Fibroblast of skin of left biceps (primary cell): ENCODE measurements at places on chromosomes 4 and X.
A peak's percentile ranks its signal among the peaks of the same experiment; 100 is the strongest.

GRCh38 chrX:123013141-123013540 lies 170.9 kb upstream of the GRIA3 start:
- peak; percentile 4 for DNase-seq

GRCh38 chr4:31068257-31069075 lies 348.3 kb downstream of the PCDH7 start:
- DNase-seq: no peak

DNA sequence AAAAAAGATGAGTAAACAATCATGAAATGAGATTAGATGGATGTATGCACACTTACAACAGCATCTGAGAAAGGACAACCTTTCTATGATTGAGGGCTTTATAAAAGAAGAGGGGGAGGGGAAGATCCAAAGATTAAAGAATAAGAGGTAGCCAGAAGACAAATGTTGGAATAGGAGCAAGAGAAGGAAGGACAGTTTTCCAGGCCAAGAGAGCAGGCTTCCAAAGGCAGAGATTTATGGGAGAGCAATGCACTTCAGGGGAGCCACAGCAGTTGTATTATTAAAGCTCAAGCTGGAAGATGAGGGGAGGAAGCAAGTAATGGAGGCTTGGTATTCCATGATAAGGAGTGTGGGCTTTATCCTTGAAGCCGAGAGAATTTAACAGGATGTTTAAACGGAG lies 110.3 kb upstream of the PTPN13 start:
- DNase-seq: no peak

DNA sequence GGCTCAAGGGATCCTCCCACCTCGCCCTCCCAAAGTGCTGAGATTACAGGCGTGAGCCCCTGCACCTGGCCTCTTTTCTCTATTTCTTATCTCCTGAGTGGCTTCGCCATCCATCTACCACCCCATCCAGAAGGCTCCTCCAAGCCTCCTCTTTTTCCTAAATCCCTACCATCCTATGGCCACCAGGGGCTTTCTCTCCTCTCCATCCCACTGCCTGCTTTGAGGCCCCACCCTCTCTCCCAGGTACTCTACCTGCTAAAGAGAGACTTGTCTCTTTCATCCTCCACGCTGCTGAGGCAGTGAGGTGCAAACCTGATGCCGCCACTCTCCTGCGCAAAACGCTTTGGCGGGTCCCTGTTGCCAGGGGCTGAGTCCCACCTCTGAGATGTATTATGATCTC lies 7.0 kb downstream of the RS1 start:
- no peak for DNase-seq

GRCh38 chr4:94889523-94889922 lies 131.8 kb downstream of the BMPR1B start:
- DNase-seq: no peak

DNA sequence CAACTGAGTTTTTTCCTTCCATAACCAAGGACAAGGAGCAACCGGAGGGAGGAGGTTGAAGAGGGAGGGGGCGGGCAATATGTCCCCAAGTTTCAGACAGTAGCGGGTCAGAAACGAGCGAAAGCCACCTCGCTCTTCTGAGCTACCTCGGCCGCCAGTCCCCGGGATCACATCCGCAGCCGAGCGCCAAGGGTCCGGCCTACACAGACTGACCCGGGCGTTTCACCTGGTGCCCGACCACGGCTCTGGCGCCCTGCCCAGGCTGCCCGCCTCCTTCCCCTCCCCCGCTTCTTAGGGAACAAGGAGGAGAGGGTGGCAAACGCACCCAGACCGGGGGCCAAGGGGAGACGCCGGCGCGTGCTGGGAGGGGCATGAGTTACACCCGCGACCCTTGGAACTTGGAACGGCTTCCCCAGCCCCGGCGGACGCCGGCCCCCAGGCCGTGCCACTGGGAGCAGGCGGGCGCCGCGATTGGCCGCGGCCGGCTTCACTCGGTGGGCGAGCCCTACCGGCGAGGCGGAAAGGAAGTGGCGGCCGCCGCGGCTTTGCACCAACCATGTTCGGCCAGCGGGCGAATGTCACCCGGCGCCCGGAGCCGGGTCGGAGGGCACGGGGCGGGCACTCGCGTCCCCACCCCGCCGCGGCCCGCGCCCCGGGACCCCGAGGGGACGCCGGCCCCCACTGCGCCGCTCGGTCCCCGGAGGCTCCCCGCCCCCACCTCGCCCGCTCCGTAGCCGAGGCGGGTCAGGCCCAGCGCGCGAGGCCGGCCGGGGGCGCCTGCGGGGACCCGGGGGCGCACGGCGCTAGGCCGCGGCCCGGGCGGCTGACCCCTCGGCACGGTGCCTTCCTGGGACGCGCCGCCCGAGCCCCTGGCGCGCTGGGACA lies 1.5 kb downstream of the IRF2 start:
- no peak for DNase-seq

DNA sequence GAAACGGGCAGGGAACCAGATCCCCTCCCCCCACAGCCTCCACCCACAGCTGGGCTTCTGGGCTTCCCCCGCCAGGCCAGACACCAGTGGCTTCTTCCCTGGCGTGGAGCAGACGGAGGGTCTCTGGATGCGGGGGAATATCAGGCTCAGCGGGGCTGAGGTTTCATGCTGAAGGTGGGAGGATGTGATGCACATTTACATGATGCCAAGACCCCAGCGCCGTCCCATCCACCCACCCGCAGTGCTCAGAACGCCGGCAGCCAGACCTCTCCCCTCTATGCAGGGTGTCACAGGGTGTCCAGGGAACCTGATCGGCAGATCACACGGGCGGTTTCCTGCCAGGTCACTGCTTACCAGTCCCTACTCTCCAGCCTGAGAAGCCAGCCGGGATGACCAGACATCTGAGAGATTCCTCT lies 12.8 kb upstream of the TNIP2 start:
- no peak for DNase-seq

DNA sequence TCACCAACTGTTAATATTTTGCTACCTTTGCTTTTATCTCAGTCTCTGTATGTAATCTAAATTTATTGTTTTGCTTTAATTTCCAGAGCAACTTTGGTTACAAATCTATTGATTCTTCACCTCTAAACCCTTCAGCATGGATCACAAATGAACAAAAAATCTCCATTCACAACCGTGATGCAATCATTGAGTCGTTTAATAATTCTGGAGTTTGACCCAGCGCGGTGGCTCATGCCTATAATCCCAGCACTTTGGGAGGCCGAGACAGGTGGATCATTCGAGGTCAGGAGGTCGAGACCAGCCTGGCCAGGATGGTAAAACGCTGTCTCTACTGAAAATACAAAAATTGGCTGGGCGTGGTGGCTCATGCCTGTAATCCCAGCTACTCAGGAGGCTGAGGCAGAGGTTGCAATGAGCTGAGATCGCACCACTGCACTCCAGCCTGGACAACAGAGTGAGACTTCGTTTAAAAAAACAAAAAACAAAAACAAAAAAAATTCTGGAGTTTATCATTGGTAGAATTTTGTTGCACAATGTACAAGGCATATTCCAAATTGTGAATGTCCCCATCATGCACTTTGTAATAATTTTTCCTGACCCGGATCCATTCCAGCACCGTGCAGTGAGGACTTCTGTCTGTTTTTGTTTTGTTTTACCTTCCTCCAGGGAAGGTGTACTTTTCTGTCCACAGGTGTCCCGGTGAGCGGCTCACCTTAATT lies 2.3 kb upstream of the IDUA start:
- no peak for DNase-seq

DNA sequence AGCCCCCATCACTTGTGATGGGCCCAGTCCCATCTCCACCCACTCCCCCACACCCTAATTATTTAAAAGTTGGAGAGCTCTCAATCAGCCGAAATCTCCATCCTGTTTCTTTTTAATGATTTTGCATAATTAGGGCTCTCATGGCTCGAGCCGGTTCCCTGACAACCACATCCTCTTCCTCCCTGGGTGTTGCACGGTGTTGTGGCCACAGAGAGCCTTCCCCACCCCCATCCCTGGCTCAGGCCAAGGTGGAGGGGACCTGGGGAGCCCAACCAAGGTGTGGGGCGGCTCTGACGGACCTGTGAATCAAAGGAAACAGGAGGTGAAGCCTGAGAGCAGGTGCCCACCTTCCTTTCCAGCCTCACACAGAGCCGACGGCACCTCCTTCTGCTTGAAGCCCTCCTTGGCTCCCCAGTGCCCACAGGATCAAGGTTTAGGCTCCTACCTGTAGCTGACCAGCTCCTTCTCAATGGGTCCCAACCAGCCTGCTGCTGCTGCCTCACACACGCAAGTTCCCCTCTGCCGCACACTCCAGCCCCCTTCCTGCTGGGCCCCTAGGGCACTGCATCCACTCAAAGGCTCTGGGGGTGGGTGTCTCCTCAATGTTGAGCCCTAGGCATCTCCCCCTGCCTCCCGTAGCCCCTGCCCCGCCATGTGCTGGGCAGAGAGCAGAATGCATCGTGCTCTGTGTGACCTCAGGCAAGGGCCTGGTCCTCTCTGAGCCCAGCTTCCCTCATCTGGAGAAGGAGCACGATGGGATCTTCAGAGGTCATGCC lies 68.7 kb downstream of the WFS1 start:
- no peak for DNase-seq

DNA sequence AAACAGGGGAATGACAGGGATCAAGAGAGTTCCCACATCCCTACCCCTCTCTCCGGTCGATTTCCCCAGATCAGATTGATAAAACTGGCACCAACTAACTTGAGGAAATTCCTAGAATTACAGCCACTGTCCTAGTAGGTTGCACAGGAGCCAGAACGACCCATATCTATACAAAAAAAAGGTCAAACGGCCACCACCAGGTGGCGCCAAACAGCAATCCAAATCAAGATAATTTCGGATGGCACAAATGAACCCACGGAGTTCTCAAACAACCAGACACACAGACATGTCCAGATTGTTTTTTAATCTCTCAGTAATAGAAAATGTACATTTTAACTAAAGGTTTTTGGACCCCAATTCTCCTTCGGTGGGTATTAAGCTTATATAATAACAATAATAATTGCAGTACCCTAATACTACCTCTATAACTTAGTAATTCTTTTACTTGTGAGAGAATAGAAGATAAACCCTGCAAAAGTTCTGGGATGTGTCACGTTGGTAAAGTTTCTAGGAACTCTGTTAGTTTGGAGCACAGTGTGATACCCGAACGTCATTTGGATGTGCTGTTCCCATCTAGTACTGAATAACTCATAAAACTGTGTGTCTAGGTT lies 212.6 kb downstream of the SPOCK3 start:
- peak; percentile 14 for DNase-seq

GRCh38 chr4:142354794-142355420 lies 491.2 kb downstream of the INPP4B start:
- DNase-seq: no peak

DNA sequence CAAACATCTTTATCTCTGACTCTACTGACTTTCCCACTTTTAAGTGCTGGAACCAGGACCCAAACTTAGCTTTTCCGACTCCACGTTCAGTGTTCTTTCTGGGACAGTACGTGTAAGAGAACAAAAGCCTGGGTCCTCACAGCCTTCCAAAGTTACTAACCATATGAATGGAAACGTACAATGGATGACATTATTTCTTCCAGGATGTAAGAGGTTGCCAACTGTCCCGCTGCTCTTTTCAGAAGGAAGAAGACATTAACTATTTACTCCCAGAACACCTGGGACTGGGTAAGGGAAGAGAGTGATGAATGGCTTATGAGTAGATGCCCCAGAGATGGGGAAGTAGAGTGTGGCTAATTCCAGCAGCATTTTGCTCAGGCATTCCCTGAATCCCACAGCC lies 114.7 kb downstream of the TRAPPC11 start:
- DNase-seq: no peak

- no peak for DNase-seq
Measured at GRCh38 chr4:54728368-54728767, 70.6 kb downstream of the KIT start.

DNA sequence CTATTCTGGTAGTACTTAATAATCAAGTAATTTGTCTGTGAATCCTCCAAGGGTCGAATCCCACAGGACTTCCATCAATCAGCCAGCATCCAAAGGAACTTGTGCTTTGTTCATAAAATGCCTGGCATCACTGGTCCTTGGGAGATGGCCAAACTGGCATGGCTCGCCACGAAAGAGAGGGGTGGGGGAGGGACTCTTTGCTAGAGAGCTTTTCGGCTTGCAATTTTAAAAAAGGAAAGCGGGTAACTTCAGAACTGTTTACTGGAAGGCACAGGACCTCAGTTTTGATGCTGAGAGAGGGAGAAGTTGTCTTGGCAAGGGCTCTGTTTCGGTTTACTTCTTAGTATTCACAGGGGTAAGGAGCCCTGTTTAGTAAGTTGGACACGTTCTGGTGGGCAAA lies 79.4 kb upstream of the FHL1 start:
- no peak for DNase-seq

- no peak for DNase-seq
Measured at GRCh38 chr4:182449186-182449929, 206.2 kb downstream of the TENM3 start.

- DNase-seq: no peak
Measured at GRCh38 chr4:32775049-32775448, 2054.9 kb downstream of the PCDH7 start.

- DNase-seq: no peak
Measured at GRCh38 chr4:184061582-184061981, 156.1 kb downstream of the ENPP6 start.

GRCh38 chr4:137471461-137471860 lies 60.8 kb downstream of the PCDH18 start:
- DNase-seq: no peak

GRCh38 chrX:1391370-1391706 lies 575 bp downstream of the SLC25A6 start:
- no peak for DNase-seq

GRCh38 chr4:163609019-163609418 lies 114.5 kb downstream of the TMA16 start:
- no peak for DNase-seq

DNA sequence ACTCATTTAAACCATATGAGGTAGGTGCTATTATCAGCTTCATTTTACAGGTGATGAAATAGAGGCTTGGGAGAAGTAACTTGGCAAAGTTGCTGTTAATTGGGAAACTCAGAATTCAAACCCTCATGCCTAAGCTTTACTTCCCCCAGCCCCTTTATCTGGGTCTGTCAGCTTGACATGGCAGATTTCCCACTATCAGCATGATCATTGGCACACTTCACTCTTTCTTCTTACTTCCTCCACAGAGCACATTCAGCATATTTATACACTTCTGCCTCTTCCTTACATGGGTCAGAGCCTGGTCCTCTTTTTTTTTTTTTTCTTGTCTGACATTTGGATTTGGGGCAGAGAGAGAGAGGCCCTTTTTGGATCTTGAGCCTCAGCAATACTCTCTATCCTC lies 56.5 kb upstream of the ARX start:
- no peak for DNase-seq
